Mucosa of descending colon (tissue), 3 donors: ENCODE measurements at places on chromosomes 4 and X. TPM values are rescaled to one million over a fixed set of nuclear protein-coding genes. Genes with fewer than 3 reads are reported as not detected.

The CLTRN gene
- 0.48 TPM for total RNA-seq

- DNase-seq = no peak
These were observed 14.7 kb upstream of the SH3KBP1 start for GRCh38 chrX:19902110-19902509.

DNA sequence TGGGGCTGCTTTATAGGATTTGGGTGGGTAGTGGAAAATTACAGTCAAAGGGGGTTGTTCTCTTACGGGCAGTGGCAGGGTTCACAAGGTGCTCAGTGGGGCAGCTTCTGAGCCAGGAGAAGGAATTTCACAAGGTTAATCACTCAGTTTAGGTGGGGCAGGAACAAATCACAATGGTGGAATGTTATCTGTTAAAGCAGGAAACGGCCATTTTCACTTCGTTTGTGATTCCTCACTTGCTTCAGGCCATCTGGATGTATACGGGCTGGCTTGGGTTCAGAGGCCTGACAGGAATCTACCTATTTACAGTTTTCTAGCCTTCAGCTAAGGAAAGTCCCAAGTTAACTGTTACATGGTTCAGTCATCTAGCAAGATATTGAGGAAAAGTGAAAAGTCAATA, 1003.5 kb downstream of the STPG2 start:
- no peak for DNase-seq

GRCh38 chr4:177770776-177771175, 328.5 kb upstream of the AGA start:
- no peak for DNase-seq

The MAEA gene
- 75.5 TPM for total RNA-seq
